ENCODE measurements at places on chromosomes 3 and 15.

DNA sequence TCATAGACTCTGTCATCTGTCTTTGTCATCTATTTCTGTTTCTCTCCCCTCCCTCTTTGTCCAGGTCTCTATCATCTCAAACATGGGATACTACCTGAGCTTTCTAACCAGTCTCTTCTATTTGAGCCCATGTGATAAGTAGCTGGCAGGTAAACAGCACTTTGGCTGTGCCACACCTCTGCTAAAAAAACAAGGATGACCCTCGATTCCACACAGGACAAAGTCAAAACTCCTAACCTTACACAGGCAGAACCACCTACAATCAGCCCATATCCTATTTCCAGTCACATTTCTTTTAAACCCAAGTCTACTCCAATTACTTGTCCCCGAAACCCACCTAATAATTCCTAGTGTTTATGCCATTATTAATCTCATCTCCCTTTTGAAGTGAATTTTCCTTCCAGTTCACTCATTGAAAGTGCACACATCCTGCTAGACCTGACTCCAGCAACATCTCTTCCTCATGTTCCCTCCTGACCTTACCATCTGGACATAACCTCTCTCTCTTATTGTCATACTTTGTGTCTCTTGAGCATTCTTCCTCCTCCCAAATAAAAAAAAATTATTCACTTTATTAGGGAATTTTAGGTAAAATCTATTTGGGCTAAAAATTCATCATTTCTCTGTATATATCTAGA, 256.1 kb upstream of the ONECUT1 start:
- no peak for DNase-seq

GRCh38 chr3:32411442-32411841, 19.8 kb downstream of the CMTM7 start:
- no peak for DNase-seq

- DNase-seq = no peak
Observed at GRCh38 chr15:45869034-45869668, 234.3 kb downstream of the SQOR start.

- no peak for DNase-seq
Observed at GRCh38 chr15:29204369-29204755, 65.3 kb downstream of the NSMCE3 start.

GRCh38 chr3:29693863-29694262, 413.0 kb downstream of the RBMS3 start:
- DNase-seq = peak; percentile 74

DNA sequence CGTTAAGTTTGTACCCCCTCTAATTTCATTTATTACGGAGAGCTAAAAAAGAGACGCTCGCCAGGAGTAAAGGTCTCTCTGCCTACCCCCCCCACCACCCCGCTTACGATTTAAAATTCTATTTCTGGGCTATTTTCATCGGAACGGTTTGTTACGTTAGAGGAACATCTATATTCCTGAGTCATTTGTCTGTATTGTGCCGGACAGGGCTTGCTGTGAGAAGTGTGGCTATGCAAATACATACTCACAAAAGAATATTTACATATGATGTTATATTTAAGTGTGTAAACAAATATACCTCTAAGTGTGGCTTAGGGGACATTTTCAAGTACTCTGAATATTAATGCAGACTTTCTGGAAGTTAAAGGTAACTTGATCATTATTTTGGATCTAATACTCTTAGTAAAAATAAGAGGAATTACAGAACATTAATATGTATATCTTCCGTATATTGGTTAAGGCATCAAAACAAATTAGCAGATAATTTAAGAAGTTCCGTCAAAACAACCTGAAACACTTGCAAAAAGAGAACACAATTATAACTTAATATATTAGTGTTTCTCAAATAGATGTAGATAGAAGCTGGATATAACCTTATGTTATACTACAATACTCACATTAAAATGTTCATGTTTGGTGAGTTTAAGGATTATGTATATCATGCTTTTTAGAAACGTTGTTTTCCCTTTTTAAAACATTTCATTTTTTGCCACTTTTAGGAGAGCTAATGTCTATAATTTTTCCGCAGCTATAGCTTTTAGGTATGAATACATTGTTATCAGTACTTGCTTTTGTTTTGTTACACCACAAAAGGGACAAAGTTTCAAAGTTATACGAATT, 1.6 kb upstream of the SHOX2 start:
- no peak for DNase-seq

DNA sequence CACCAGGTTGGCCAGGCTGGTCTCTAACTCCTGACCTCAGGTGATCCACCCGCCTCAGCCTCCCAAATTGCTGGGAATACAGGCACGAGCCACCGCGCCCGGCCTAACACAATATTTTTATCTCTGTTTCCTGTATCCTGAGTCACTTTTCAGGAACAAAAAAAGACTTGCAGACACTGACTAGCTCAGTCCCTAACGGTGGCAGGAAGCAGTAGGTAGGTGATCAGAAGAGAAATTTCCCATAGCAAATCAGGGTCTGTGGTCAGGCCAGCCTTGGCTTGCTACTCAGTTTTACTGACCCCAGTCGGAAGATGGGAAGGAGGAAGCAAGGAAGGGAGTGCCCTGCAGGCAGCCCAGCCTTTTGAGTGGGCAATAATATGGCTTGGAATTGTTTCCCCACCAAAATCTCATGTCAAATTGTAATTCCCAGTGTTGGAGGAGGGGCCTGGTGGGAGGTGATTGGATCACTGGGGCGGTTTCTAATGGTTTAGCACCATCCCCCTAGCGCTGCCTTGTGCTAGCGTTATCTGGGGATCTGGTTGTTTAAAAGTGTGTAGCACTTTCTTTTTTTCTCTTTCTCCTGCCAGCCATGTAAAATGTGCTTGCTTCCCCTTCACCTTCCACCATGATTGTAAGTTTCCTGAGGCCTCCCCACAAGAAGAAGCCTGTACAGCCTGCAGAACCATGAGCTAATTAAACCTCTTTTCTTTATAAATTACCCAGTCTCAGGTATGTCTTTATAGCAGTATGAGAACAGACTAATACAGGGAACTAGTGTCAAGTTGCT, 19.5 kb upstream of the CDCP1 start:
- no peak for DNase-seq

DNA sequence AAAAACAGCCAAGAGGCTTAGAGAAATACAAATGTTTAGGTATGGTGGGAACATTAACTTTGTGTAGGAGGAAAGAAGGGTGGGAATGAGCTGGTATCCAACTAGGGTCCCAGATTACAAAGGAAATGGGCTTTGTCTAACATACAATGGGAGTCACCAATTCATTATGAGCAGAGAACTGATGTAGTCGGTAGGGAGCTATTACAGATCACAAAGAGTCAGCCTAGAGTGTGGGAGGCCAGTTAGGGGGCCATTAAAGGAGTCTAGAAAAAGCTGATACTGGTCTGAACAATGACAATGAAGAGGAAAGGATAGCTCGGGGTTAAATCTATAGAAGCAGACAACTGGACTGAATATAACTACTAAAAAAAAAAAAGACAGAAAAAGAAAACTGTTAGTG, 15.5 kb downstream of the ANO10 start:
- DNase-seq = no peak

- no peak for DNase-seq
Observed at GRCh38 chr3:122409446-122409845, 6.4 kb downstream of the WDR5B start.

- DNase-seq = no peak
Observed at GRCh38 chr3:129439226-129439816, 427 bp downstream of the MBD4 start.

DNA sequence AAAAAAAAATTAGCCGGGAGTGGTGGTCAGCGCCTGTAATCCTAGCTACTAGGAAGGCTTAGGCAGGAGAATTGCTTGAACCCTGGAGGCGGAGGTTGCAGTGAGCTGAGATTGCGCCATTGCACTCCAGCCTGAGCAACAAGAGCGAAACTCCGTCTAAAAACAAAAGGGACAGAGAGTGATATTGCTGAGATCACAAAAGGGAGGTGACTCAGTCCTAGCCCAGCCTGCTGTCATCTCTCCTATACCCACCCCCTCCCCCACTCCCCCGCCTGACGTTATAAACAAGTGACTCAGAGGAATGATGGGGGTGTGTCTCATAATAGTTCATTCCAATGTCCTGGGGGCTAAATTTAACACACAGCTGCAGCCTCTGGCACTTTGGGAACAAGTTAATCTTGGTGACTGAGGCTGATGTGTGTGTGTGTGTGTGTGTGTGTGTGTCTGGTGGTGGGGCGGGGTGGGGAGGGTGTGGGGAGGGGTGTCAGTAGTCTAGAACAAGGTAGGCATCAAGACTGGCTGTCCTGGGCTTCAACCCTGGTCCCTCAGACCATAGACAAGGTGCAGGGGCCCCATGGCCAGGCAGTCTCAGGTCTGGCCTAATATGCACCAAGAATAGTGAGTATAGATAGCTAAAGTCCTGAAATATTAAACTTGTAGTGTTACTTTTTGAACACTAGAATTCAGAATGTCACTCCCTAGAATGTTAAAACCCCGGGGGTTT, 1.3 kb upstream of the KLHL40 start:
- no peak for DNase-seq

DNA sequence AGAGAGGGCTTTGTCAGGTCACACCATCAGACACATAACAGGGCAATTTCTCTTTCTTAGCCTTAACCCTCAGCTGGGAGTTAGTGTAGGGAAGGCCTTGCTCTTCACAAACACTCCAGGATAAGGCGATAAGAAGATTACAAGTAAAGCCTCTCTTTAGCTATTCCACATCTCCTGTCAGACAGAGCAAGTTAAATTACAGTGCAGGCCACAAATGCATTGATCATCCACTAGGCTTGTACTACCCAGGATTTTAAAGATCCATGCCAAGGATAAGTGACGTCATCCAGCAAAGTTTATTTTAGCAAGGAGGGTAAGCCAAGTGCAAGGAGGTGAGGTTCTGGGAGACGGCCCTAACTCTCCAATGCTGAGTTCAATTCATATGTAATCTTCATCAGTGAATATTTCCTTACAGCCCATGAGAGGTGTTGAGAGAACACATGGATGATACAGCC, 890.6 kb upstream of the NR2F2 start:
- no peak for DNase-seq

- no peak for DNase-seq
Observed at GRCh38 chr3:129040039-129040336, 20.6 kb upstream of the GP9 start.

DNA sequence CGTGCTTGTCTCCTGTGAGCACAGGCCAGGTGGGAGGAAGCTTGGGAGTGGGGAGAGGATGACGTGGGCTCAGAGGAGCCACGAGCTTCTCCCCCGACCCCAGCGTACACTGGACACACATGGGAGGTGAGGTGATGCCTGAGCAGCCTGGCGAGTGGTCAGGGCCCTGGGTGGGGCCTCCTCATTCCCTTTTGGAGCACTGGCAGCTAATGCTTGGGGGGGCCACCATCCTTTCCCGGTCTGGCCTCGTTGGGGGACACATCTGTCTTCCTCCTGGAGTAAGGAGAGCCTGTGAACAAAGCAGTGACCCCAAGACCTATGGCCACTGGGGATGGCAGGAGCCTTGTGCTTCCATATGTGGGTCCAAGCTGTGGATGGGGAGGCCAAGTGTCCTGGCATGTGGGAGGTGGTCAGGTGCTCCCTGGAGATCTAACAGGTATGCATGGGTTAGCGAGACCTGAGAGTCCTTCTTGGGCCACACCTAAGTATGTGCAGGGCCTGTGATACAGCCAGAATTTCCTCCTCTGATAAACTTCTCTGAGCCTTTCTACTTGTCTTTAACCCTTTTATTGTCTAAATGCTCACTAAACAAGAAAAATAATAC, 9.5 kb downstream of the KLF13 start:
- DNase-seq = no peak

GRCh38 chr3:96182756-96183155, 631.6 kb upstream of the EPHA6 start:
- no peak for DNase-seq

DNA sequence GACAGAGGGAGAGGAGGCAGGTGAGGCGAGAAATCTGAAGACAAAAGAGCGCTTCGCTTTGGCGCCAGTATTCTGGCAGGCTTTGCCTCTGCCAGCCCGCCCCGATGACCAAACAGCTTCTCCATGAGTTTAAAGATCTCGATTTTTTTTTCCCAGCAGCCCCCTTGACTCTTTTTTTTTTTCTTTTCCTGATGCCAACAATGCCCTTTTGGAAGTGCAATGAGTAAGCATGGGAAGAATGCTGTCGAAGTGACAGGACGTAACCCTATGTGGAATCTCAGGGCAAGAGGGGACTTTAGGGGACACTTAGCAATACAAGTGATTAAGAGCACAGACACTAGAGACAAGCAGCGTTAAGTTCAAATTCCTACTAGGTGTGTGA, 211.7 kb downstream of the FGF12 start:
- DNase-seq = no peak

GRCh38 chr3:41987627-41988026, 25.7 kb upstream of the ULK4 start:
- no peak for DNase-seq

GRCh38 chr3:186025161-186025560, 83.7 kb downstream of the ETV5 start:
- DNase-seq = no peak

GRCh38 chr15:100569391-100569790, 32.6 kb downstream of the LINS1 start:
- DNase-seq = no peak

GRCh38 chr3:68743521-68743920, 188.8 kb downstream of the TAFA4 start:
- no peak for DNase-seq

- no peak for DNase-seq
Observed at GRCh38 chr3:12986986-12987385, 86.2 kb downstream of the IQSEC1 start.

- no peak for DNase-seq
Observed at GRCh38 chr3:12413721-12414255, 70.5 kb upstream of the TSEN2 start.

GRCh38 chr15:89495638-89496145, 691 bp downstream of the RHCG start:
- DNase-seq = no peak

GRCh38 chr3:122318620-122319019, 6.4 kb upstream of the CSTA start:
- no peak for DNase-seq

GRCh38 chr3:127182848-127183714, 9.8 kb upstream of the PRR23E start:
- DNase-seq = no peak

DNA sequence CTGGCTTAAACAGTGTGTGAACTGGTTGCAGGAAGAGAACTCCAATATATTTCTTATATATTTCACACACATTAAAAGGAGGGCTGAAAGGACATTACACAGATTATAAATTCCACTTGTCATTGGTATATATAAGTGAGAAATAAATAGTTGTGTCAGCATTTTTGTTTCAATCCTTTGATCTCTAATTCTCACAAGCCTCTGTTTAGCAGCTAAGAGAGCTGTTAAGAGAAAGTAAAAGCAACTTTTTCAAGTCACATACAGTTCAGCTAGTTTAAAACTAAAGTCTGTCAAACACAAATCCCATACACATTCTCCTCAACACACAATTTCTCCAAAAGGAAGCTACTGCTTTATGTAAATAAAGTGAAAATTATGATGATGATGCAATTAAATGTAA, 70.5 kb upstream of the CCDC39 start:
- DNase-seq = no peak

DNA sequence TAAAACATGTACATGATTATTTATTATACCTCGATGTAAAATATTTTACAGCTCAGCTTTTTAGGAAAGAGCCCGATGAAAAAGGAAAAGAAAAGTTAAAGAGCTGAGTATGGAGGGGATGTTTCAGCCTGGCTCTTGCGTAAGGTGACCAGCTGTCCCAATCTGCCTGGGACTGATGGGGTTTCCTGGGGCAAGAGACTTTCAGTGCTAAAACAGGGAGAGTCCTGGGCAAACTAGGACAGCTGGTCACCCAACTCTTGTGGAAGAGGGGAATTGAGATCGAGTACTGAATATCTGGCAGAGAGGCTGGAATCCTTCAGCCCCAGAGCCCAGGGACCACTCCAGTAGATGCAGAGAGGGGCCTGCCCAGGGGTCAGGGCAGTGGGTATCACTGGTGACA, 21.0 kb downstream of the DUOX2 start:
- DNase-seq = no peak

GRCh38 chr15:83010709-83011270, 649 bp downstream of the C15orf40 start:
- DNase-seq = peak; percentile 52
